GM12864 (cell line): ENCODE measurements at places on chromosomes 6 and 20.

GRCh38 chr6:19535351-19535750 is 301.8 kb upstream of the ID4 start:
- DNase-seq: no peak

DNA sequence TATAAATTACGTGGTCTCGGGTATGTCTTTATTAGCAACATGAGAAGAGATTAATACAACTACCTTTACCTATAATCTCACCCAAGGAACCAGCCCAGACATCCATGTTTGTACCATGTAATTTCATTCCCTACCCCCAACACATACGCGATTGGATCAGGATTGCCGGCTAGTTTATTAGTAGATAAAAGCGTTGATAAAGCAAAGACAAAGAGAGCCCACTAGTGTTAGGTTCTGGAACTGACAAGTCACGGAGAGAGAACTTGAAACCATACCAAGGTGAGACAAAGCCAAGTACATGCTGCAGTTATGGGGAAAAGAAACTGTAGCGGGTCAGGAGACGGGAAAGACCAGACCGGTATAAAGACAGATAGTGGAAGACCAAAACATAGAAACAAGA is 37.4 kb upstream of the FAM135A start:
- no peak for DNase-seq

DNA sequence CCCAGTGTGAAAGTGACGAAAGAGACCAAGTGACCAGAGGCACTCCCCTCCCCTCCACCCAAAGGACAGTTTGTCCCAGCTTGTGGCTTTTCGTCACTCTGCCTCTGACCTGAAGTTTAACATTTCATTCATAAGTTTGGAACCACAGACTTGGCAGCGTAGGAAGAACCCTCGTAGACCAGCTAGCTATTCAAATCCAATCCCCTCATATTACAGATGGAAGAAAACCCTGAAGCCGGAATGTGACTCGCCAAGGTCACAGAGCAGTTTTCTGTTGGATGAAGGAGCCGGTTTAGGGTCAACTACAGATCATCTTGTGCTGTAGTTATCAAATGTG is 3.9 kb upstream of the SYS1 start:
- no peak for DNase-seq

DNA sequence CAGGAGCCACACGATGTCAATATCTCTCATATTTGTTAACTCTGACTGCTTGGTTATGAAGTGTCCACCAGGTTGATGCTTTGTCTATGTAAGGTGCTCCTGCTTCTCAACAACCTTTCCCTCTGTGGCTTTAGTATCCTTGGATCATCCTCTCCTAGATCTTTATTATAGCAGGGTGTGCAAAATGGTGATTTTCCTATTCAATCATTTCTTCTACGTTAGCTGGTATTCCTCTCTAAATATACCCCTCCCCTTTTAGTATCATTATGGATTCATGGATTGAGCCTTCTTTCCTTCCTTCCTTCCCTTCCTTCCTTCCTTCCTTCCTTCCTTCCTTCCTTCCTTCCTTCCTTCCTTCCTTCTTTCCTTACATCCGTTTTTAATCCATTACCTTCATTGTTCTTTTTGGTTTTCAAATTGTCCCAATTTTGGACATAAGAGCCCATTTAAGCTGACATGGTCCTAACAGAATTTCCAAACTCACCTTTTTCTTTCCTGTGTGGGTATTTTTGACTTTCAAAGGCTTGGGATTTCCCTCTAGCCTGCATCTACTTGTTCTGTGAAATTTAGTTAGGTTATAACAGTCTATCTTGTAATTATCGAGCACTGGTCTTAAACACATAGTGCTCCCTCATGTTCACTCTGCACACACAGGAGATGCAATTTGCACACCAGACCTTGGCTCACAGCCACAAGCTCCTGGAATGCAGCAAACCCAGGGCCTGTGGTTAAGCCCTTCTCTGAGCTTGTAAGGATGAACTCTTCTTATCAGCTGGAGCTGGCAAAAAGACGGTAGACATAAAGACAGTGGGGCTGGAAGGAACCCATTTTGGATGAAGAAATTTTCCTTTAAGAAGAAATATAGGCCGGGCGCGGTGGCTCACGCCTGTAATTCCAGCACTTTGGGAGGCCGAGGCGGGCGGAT is 109.9 kb downstream of the SLC24A3 start:
- no peak for DNase-seq

DNA sequence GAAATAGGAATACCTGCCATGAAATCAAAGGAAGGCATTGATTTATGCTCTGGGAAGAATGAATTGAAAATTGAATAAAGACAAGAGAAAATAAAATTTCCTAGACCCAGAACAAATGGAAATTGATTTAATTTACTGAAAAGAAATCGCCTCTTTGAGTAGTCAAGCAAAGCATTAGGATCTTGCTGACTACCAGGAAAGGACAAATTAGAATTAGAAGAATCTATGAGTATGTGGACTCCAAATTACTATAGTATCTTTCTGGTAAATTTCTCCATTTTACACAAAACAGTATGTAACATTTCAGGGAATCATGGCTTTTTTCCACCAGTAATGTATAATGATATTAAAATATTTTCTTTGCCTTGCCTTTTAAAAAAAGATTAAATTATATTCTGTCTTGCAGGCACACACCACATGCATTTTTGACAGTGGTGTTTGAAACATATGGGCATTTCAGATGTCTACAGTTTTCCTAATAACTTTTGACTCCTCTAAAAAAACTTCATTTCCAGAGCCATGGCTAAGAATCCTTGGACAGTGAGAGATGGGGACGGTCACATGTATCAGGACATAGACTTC is 768.7 kb upstream of the NRSN1 start:
- DNase-seq: no peak

DNA sequence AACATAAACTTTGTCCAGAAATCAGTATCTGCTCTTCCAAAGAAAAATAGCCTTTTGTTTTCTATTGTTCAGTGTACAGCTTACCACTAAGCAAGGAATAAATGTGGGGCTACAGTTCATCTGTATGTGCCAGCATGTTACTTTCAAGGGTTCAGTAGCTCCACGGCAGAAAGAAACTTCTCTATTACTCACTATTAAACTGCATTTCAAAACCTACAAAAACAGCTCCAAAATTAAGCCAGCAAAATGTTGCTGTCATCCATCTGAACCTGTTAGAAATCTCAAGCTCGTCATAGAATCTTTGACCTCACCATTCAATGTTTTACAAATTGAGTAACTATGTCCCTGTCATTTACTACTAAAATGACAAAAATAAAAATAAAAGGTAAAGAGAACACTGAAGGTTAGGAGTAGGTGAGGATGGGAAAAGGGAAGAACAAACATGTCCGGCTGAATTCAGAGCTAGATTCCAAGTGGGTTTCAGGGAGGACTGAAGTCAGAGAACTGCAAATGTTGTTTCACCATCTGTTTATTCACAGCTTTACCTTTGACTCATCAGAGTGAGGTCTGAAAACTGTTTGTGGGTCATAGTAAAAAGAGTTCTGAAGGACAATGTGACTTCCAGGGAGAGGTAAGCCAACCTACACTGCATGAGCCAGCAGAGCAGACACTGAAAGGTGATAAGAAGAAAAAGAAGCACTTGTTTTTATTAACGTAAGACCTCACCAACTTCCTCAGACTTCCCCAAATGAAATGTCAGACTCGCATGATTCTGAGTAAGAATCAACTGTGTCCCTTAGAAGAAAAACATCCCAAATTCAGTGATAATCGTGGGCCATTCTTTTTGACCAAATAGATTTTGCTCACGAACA is 62.0 kb downstream of the ATXN1 start:
- DNase-seq: no peak

- DNase-seq: no peak
Observed at GRCh38 chr6:41568585-41569384, 22.6 kb downstream of the FOXP4 start.

DNA sequence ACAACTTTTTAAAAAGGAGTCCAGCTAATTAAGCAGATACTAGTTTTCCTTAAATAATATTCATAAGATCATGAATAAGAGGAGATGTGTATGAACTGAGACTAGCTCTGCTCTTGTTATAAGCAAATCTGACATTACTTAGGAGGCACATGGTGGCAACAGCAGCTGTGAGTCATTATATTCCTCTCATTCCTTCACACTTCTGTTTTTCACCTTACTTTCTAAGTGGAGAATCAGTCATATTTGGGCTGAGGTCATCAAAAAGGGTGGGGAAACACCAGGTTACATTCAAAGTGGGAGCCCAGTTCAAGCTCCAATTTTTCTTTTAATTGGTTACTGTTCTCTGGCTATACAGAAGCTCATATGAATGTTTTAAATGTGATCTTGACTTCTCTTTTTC is 6.0 kb upstream of the RIPPLY2 start:
- no peak for DNase-seq

- DNase-seq: no peak
Observed at GRCh38 chr6:44649365-44650025, 262.0 kb downstream of the CDC5L start.

DNA sequence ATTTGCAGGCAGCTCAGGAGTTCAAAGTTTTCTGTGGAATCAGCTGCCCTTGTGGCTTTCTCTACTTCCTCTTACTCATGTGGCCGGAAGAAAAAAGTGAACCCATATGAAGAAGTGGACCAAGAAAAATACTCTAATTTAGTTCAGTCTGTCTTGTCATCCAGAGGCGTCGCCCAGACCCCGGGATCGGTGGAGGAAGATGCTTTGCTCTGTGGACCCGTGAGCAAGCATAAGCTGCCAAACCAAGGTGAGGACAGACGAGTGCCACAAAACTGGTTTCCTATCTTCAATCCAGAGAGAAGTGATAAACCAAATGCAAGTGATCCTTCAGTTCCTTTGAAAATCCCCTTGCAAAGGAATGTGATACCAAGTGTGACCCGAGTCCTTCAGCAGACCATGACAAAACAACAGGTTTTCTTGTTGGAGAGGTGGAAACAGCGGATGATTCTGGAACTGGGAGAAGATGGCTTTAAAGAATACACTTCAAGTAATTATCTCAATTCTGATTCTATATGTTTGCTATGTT is 1.1 kb downstream of the MGME1 start:
- DNase-seq: no peak

DNA sequence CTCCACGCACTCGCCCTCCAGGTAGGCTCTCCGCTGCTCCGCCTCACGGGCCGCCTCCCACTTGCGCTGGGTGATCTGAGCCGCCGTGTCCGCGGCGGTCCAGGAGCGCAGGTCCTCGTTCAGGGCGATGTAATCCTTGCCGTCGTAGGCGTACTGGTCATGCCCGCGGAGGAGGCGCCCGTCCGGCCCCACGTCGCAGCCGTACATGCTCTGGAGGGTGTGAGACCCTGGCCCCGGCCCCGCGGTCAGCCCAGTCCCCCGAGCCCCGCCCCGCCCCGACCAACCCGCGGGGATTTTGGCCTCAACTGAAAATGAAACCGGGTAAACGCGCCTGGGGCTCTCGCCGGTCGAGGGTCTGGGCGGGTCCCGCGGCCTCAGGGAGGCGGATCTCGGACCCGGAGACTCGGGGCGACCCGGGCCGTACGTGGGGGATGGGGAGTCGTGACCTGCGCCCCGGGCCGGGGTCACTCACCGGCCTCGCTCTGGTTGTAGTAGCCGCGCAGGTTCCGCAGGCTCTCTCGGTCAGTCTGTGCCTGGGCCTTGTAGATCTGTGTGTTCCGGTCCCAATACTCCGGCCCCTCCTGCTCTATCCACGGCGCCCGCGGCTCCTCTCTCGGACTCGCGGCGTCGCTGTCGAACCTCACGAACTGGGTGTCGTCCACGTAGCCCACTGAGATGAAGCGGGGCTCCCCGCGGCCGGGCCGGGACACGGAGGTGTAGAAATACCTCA is 598 bp downstream of the HLA-B start:
- DNase-seq: no peak

GRCh38 chr20:56414842-56415765 is 3.0 kb downstream of the CASS4 start:
- no peak for DNase-seq

GRCh38 chr6:126034656-126035055 is 48.3 kb downstream of the TRMT11 start:
- no peak for DNase-seq

GRCh38 chr20:11438412-11438811 is 479.3 kb upstream of the BTBD3 start:
- DNase-seq: no peak

DNA sequence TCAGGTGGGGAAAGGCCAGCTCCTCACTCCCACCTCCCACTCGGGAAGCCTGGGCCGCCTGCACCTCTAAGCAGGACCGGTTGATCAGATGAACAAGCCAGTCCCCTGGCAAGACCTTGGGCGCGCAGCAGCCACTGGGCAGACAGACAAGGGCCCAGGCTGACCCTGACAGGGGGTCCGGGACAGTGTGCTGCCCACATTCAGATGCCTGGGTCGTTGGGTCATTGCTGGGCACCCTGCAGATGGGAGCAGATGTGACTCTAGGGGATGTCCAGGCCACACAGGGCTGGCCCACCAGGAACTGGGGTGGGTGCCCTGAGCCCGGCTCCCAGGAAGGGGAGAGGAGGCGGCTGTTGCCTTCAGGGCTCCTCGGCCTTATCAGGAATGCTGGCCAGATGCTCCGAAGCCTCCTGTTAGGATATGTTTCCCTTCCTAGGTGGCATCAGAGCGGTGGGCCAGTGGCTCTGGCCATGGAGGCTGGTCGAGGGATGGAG is 17.3 kb upstream of the FRMD1 start:
- no peak for DNase-seq

GRCh38 chr20:62702895-62703852 is 5.5 kb upstream of the NTSR1 start:
- no peak for DNase-seq
